AG04450 (cell line): ENCODE measurements at places on chromosomes 7 and 10.
A peak's percentile ranks its signal among the peaks of the same experiment; 100 is the strongest.

DNA sequence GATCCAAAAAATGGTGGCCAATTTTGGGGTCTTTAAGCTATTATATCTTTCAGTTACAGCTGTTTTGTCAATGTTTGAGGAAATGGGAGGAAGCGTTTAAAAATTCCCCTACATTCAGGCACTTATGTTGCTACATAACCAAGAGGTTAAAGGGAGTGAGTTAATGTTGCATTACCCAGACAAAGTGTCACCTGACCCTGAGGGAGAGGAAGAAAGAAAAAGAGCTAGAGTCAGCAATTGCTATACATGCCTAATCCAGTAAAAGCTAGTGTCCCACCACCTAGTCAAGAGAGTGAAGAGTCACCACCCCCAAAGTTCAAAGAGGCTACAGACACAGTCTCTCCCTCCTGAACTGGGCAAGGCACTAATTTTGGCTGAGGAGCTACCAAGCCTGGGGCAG lies 69.5 kb upstream of the ZNF92 start:
- DNase-seq: no peak

DNA sequence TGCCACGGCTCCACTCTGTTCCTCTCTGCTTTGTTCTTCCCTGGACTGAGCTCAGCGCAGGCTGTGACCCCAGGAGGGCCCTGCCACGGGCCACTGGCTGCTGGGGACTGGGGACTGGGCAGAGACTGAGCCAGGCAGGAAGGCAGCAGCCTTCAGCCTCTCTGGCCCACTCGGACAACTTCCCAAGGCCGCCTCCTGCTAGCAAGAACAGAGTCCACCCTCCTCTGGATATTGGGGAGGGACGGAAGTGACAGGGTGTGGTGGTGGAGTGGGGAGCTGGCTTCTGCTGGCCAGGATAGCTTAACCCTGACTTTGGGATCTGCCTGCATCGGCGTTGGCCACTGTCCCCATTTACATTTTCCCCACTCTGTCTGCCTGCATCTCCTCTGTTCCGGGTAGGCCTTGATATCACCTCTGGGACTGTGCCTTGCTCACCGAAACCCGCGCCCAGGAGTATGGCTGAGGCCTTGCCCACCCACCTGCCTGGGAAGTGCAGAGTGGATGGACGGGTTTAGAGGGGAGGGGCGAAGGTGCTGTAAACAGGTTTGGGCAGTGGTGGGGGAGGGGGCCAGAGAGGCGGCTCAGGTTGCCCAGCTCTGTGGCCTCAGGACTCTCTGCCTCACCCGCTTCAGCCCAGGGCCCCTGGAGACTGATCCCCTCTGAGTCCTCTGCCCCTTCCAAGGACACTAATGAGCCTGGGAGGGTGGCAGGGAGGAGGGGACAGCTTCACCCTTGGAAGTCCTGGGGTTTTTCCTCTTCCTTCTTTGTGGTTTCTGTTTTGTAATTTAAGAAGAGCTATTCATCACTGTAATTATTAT lies 1.2 kb downstream of the CLDN4 start:
- DNase-seq: no peak

DNA sequence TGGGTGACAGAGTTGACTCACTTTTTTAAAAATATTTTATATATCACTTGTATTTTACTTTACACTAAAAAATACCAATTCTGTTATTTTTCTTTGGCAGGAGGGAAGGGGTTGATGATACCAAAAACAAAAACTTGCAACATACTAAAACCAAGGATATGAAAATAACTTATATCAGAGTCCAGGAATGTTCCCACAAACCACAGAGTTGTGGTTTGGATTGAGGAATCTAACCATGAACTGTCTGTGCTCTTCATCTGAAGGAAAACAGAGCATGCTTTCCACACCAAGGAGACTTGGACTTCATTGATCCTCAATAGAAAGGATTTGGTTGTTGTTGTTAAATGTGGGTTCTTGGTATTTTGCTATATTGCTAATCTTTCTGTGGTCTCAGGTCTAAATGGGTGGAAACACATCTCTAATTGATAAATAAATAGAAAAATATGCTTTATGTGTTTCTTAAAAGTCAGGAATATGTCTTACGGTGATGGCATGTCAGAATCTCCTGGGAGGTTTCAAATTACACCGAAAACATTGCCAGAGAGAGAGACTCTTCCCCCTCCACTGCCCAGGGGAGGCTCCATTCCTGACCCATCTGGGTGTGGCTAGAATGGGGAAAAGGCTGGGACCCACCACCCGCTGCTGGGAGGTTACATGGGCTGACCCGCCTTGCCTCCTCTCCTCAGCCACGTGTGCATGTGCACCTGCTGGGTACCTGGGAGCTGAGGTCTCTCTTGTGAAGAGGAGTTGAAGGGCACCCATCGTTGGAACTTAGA lies 46.9 kb upstream of the STK17A start:
- DNase-seq: peak; percentile 84

DNA sequence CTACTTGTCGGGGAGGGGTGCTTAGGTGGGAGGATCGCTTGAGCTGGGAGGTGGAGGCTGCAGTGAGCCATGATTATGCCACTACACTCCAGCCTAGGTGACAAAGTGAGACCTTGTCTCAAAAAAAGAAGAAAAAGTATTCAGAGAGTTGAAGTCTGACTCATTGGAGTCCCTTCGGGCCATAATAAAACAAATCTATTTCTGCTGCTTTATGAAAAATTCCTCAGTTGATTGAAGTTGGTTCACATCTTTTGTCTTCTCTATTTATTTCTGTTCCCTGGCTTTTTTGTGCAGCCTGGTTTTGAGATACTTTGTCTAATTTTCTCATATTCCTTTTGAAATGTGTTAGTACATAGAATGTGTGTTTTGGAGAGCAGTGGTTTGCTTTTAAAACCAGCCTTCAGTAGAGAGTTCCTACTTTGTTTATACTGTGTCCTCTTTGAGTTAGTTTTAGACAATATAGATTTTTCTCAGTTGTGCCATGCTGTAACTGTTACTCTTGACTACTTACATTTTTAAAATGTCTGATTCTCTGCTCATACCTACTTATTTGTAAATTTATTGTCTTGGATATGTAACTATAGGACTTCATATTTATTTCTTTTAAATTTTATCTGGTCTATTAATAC lies 36.7 kb downstream of the LUC7L2 start:
- no peak for DNase-seq

- DNase-seq: no peak
Measured at GRCh38 chr10:50291261-50291850, 40.0 kb upstream of the ASAH2 start.

DNA sequence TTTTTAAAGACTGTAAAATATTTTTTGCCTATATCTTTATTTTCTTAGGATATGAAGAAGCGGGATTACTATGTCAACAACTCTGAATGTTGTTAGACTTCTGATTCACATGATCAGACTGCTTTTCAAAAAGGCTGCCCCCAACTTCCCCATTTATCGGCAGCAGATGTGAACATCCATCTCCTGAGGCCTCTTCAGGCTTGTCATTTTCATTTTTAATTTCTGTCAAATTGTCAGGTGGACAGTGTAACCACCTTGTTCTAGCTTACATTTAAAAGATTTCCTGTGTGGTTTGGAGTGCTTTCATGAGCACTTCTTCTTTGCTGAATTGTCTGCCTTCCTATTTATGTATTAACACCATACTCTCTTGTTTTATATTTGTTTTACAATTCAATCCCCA lies 78.8 kb upstream of the GSDME start:
- DNase-seq: no peak

DNA sequence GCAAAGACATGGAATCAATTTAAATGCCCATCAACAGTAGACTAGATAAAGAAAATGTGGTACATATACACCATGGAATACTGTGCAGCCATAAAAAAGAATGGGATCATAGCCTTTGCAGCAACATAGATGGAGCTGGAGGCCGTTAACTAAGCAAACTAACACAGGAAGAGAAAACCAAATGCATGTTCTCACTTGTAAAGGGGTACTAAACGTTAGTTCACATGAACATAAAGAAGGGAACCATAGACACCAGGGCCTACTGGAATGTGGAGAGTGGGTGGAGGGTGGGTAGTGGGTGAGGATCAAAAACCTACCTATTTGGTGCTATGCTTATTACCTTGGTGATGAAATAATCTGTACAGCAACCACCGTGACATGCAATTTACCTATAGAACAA lies 78.4 kb upstream of the GSDME start:
- no peak for DNase-seq

DNA sequence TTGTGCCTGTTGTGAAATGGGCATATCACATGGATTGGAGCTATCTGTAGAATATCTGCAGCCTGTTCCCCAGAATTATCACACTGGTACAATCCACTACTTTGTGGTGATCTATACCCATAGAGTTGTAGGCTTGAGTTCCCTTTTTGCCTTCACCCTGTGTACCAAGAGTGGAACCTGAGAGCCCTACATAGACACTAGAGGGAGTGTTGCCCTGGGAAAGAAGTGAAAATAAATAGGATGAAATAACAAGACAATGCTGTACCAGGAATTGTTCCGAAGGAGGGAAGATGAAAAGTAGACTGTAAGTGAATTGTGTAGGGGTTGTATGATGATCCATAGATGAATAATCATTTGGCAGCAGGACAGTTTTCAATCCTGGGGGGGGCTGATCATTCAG lies 9.0 kb downstream of the SORCS3 start:
- no peak for DNase-seq

GRCh38 chr10:100882671-100883311 lies 30.0 kb upstream of the SLF2 start:
- DNase-seq: peak; percentile 47

DNA sequence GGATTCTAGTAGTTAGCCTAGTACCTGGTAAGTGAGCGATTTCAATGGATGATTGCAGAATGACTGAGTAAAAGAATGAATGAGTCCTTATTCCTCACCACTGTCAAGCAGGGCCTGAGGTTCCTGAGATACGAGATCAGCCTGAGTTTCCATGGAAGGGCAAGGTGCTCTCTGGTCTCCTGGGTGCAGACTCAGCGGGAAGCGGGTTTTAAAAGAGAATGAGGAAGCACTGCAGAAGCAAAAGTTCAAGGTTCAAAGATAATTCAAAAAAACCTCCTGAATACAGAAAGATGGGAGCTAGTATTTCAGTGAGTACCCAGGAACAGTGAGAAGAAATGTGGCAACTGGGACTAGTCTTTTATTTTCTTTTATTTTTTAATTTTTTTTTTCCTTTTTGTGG lies 4.3 kb downstream of the ZNF3 start:
- DNase-seq: no peak

- no peak for DNase-seq
Measured at GRCh38 chr7:158110661-158111048, 477.0 kb downstream of the PTPRN2 start.

GRCh38 chr10:30987463-30987862 lies 44.2 kb downstream of the ZNF438 start:
- no peak for DNase-seq

DNA sequence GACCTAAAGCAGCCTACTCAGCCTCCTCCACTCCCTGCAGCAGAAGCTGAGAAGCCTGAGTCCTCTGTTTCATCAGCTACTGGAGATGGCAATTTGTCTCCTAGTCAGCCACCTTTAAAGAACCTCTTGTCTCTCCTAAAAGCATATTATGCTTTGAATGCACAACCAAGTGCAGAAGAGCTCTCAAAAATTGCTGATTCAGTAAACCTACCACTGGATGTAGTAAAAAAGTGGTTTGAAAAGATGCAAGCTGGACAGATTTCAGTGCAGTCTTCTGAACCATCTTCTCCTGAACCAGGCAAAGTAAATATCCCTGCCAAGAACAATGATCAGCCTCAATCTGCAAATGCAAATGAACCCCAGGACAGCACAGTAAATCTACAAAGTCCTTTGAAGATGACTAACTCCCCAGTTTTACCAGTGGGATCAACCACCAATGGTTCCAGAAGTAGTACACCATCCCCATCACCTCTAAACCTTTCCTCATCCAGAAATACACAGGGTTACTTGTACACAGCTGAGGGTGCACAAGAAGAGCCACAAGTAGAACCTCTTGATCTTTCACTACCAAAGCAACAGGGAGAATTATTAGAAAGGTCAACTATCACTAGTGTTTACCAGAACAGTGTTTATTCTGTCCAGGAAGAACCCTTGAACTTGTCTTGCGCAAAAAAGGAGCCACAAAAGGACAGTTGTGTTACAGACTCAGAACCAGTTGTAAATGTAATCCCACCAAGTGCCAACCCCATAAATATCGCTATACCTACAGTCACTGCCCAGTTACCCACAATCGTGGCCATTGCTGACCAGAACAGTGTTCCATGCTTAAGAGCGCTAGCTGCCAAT lies 202.2 kb downstream of the ZEB1 start:
- no peak for DNase-seq

DNA sequence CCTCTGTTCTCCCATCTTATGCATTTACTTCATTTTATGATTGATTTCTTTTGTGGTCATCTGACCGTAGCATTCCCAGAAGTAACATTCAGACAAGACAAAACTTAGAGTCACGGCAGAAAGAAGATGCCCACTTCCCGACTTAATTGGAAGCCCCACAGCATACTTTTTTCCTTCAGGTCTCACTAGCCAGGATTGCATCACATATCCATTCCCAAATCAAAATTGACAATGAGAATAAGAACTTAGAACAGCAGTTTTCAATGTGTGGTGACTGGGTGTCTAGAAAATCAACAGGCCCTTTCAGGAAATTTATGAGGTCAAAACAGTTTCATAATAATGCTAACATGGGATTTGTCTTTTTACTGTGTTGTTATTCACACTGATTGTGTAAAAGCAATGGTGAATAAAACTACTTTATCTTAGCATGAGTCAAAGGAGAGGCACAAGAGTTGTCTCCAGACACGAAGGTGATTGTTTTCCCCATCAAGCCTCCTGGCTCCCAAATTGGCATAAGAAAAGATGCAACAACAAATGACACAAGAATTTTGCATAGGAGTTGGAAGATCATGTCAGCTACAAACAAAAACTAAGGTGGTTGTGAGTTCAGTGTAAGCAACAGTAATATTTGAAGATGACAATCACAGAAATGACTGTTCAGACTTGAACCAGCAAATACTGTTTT lies 493.9 kb downstream of the HTR7 start:
- no peak for DNase-seq

GRCh38 chr10:1199897-1200721 lies 143.9 kb downstream of the WDR37 start:
- DNase-seq: no peak

- DNase-seq: no peak
Measured at GRCh38 chr10:78524941-78525340, 491.3 kb downstream of the RPS24 start.

DNA sequence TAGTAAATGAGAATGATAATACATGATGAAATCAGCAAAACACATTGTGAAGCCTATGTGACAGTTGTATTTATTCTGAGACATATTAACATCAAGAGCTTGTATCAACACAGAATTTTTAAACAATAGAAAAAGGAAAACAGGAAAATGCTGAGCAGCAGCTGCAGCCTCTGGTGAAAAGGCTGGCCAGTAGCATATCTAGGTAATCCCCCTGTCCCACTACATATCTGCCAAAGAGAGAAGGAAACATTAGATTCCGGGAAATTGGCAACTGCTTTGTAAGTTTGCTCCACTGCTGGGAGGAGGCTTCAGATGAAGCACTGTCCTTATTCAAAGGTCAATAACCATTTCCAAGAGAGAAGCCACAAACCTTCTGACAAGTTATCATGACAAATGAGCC lies 89.4 kb downstream of the RALA start:
- DNase-seq: no peak
